Right hindlimb (tissue), 1 donor: ENCODE measurements at places on chromosomes 4 and X.

DNA sequence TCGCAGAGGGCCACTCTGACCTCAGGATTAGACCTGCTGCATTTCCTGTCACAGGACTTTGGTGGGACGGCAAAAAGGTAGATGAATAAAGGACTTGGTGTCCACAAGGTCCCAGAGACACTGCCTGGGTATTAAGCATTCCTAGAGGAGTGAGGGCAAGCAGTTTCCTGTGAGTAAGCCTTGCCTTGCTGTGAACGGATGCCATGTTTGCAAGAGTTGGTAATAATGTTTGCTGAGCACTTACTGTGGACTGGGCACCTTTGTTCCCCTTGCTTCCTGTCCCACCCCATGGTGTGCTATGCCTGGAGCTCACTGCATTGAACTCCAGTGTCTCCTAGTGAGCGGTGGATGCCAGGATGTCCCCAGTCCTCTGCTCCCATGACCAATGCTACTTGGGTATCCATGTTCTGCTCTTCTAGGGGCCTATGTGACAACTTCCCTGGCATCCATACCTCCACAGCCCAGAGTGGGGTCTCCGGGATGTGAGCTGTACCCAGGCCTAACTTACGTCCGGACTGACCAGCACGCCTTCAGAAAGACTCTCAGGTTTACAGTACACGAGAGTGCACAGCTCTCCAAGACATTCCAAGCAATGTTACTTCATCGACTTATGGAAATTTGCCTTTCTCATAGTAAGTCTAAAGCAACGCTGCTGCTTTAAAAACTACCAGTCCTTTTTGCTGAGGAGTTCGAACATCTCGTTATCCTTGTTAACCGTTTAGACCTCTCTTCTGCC, 95.5 kb upstream of the MSX1 start:
- DNase-seq, result no peak

DNA sequence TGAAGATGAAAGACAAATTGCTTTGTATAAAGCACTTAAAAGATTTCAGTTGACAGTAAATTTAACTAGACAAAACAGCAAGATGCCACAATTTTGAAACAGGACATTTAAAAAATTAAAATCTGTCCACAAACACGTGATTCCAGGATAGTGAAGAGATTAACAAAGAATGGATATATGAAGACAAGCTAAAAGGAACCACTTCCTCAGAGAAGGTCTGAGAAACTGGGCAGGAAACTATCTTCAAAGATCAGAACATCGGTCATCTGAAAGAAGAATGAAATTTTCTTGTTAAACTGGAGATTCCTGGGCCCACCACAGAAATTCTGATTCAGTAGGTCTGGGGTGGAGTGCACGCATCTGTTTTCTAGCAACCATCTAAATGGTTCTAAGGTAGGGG, 1.4 kb downstream of the RWDD4 start:
- DNase-seq, result no peak

- DNase-seq, result no peak
Observed at GRCh38 chr4:57774171-57774570, 664.0 kb upstream of the IGFBP7 start.

DNA sequence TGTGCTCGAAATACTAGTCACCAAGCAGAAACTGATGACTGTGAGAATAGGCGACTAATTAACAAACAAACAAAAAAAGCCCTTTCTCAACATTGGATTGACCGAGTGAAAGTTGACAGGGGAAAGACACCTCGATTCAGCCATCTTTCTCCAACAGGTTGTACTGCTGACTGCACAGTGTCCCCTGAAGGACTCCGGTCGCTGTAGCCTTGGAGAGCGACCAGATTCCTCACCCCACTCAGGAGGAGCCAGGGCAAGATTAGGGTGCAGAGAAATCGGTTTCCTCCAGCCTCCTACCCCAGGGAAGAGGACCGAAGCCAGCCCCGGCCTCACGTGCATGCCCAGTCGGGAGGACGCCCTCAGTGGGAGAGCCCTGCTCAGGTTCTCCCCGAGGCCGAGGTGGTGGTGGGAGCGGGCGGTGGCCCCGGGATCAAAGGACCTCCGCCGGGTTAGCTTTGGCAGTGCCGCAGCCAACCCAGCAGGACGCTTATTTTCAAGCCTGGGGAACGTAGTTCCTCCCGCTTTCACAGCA, 1.1 kb upstream of the RAP1GDS1 start:
- peak; percentile 69 for DNase-seq

DNA sequence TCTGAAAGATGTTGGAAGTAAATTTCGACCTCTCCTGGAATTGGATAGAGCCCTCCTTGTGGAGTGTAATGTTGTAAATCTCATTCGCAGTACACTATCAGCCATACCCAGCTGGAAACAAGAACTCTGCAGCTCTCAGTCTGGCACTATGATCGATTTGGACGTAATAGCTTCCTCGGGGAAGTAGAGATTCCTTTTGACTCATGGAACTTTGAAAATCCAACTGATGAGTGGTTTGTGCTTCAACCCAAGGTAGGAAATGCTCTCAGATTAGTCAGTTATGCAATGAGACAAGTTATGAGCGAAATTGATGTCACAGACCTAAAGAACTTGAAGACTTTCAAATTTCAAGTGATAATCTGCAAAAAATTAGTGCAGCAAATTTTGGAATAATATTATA, 103.9 kb downstream of the SYTL5 start:
- no peak for DNase-seq

GRCh38 chr4:7829652-7830580, 109.7 kb downstream of the AFAP1 start:
- no peak for DNase-seq

DNA sequence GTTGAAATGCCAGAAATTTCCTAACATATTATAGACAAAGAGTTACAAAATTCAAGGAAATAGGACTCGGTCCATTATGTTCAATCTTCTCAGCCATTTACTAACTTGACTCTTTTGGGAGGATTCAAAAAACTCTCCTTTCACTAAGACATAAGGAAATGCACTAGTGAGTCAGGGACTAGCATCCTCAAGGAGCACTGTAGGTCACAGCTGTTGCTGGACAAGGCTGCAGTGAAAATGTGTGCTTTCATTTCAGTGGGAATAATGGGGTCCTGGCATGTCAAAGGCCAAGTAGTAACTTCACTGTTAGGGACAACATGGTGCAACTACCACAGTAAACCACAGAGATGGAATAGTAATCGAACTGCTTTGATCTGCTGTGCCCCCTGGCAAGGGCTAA, 56.9 kb upstream of the ABCG2 start:
- no peak for DNase-seq

GRCh38 chrX:114580336-114580735, 3.5 kb upstream of the HTR2C start:
- DNase-seq, result no peak

DNA sequence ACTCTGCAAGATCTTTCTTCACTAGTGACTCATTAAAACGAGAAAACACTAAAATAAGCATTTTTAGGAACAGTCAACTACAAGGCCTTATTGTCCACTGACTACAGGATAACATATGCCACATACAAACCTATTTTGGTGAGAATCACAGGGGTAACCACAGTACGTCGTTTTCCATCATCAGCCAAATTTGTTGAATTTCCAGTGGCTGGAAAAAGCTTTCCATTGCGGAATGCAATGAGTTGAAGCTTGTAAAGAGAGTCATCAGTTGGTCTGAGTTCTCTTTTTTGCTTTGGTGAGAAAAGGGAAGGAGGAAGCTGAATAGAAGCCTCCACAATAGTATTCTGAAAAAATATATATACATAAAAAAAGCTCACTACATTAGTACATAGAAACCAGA, 102.4 kb downstream of the ADGRA3 start:
- no peak for DNase-seq

GRCh38 chr4:27742816-27743215, 882.2 kb downstream of the STIM2 start:
- DNase-seq, result no peak

DNA sequence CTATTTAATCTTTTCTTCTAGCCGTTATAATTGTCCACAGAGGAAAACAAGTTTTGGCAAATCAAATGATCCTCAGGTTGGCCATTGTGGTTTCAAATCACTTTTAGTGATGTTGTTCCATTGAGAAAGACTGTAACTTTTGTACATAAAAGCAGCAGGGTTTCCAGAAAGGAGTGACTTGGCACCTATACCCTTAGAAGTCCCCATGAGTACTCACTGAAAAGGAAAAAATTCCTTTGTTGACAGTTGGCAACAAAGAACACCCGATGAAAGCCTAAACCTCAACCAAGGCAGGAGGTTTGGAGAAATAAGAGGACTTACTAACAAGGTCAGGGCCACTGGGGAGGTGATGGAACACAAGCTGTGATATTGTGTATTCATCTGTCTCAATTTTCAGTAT, 474.4 kb downstream of the RAPGEF2 start:
- no peak for DNase-seq

- DNase-seq, result no peak
Observed at GRCh38 chr4:68319040-68319439, 30.9 kb downstream of the YTHDC1 start.

DNA sequence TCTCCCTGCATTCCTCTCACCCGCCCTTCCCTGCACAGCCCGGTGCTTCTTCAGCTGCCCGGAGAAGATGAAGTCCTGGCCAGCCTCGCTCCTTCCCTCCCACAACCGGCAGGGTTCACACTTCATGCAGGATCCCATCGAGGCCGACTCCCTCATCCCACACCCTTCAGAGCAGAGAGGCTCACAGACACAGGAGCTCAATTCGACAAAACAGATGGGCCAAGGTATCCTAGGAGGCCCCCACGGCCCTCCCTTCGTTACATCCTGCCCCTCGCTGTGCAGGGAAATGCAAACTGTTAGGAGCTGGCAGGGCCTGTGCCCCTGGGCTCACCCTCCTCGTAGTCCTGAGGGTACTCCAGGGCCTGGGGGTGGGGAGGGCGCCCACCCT, 238.1 kb downstream of the DHRSX start:
- no peak for DNase-seq
